Mesothelial cell of epicardium (in vitro differentiated cells): ENCODE measurements at places on chromosomes 7 and 10.

GRCh38 chr7:15778191-15778590 lies 91.7 kb upstream of the MEOX2 start:
- no peak for DNase-seq

DNA sequence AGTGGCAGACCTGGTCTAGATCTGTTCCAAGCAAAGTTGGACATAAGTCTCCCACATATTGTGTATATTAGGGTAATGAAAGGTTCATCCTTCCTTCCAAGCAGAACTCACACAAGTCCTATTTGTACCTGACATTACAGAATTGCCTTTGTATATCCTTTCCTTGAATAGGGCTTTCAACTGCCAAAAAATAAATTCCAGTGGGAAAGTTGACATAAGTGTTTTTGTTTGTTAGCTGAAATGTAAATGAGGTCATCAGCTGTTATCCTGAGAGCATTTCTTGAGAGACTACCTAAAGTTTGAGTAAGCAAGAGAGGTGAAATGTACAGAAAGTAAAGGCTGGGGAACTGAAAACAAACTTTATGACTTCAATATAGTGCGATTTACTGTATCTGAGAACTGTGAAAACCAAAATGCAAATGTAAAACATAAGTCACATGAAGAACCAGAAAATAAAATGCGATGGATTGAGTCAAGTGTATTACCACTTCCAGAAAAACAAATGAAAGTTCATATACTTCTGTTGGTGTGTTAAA lies 527.3 kb upstream of the SEMA3D start:
- DNase-seq, result no peak

GRCh38 chr10:132593900-132594876 lies 56.6 kb downstream of the INPP5A start:
- DNase-seq, result no peak

DNA sequence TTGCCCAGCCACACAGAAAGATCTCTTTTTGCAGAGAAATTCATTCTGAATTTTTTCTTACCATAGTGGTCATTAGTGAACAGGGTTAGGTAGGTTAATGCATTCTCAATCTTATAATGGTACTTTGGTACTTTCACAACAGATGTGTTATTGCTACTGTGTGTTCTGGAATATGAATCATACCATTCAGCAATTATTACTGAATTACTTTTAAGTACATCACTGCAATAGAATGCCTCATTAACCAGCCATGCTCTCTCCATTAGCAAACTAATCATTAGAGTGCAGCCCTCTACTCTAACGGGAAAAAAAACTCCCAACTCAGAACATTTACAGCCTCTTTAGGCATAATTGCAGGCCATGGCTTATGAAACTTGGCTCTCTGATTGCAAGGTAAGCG lies 102.1 kb downstream of the DOCK4 start:
- DNase-seq, result no peak

- DNase-seq, result no peak
Measured at GRCh38 chr10:92045641-92046106, 122.1 kb downstream of the BTAF1 start.

GRCh38 chr7:86966916-86967315 lies 92.5 kb downstream of the ELAPOR2 start:
- DNase-seq, result no peak

DNA sequence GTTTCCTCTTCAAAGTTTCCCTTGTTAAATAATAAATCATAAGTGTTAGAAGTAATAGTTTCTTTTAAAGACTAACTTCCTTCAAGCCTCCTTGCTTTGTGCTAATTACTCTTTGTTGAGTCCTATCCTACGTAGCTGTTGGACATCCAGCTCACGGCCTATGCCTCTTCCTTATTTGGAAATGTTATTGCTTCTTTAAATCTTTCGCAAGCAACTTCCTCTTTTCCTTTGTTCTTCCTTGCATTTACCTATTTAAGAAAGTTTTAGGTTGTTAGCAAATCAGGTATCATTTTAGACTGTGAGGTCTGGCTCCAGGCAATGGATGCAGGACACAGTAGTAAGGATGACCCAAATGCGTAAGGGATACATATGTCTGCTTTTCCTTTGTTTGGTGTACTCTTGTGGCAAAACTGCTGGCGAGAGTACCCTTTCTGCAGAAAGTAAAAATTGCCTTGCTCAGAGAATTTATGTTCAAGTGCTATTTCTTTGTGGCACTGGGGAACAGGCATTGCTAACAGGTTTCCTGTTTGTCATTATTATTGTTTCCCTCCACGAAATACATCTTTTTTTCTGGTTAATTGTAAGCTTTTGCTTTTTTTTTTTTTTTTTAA lies 110.5 kb downstream of the DYNC2I1 start:
- DNase-seq, result no peak

DNA sequence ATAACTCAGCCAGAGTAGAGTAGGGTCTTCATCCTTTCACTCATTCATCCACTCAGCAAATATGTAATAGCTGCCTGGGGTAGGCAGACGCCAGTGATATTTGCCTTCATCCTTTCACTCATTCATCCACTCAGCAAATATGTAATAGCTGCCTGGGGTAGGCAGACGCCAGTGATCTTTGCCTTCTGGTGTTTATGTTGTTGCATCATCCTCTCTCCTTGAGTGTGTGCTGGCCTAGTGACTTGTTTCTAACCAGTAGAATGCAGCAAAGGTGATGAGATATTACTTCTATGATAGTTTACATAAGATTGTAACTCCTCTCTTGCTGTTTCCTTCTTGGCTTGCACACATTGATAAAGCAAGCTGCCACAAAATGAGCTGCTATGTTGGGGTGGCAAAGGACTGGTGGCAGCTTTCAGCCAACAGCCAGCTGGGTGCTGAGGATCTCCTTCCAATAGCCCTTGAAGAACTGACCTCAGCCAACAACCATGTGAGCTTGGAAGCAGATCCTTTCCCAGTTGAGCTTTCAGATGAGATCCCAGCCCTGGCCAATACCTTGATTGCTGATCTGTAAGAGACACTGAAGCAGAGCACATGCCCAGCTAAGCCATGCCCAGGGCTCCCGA lies 23.2 kb upstream of the MTPN start:
- DNase-seq, result no peak

DNA sequence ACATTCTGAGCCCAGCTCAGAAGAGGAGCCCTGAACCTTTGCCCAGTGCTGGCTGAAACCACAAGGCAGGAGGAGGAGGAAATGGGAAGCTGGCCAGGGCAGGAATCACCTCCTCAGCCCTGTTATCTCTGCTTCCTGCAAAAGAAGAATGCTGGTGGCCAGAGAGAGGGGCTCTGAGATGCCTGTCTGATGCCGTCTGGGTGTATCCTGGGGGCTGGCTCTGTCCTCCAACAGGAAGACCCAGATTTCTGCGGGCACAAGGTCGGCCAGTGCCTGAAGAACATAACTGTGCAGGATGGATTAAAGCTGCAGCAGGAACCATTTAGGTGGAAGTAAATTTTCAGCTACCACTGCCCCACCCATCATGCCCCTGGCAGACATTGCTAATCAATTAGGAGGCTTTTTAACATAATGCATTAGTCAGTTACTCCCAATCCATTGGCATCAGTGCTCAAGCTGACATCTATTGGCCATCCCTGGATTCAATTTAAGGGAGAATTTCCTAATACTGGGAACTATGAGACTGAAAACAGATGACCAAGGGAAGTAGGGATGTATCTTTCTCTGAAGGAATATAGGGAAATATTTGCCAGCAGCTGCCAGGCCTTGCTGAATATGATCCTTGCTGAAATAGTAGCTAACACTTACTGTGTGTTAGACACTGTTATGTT lies 67.7 kb downstream of the COL13A1 start:
- DNase-seq, result no peak

DNA sequence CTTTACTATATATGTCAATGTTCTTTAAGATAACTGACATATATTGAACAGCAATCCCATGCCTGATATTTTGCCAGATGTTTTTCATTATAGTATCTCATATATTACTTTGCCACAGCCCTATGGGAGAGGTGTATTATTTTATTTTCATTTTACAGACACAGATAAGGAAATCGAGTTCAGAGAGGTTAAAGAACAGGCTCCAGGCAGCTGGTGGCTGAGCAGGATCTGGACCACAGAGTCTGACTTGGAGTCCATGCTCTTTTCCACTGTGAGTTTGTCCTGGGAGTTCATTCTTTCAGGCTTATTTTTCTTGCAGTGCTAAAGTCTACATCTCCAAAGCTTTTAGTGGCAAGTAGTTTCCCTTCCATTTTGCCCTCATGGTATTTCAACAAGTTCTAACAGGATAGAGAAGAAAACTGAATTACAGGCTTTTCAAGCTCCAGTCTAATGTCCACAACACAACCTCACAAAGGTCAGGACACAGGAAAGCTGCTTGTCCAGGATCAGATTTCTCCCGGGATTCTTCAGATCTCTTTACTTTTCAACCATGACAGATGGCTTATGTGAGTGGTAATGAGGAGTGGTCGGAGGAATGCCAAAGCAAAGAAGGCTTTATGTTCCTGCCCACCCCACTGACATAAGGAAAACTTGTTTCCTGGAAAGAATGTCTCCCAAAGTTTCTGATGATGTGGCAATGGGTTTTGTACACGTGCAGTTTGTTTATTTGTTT lies 13.1 kb upstream of the SLC35B4 start:
- DNase-seq, result no peak

- no peak for DNase-seq
Measured at GRCh38 chr10:37701781-37702493, 155.5 kb downstream of the ZNF248 start.

- DNase-seq, result no peak
Measured at GRCh38 chr7:73717991-73718405, 1.5 kb downstream of the STX1A start.

DNA sequence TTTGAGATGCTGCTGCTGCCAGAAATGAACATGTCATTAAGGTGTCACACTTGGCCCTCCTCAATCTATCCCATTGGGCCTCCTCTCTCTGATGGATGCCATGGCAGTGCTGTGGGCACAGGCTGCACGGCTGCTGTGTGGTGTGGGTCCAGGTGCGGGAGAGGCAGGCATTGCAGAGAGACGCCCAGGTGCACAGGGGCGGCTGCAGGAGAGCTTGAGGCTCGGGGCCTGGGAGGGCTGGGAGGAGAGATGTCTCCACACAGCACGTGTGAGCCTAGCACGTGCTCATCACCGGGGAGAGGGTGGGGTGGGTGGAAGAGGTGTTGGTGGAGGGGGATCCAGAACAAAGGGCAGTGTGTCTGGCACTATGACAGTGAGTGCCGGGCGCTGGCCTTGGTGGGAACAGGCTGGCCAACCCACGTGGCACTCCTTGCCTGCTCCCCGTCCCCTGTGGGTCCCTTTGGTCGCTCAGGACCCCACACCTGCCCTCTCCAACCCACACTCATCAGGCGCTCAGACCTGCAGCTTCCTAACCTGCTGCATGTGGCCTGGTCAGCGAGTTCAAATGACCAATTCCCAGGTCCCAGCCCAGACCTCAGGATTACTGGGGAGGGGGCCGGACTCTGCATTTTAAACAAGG lies 39.9 kb upstream of the BNIP3 start:
- no peak for DNase-seq

- DNase-seq, result no peak
Measured at GRCh38 chr10:80281292-80281691, 8.2 kb downstream of the MAT1A start.

DNA sequence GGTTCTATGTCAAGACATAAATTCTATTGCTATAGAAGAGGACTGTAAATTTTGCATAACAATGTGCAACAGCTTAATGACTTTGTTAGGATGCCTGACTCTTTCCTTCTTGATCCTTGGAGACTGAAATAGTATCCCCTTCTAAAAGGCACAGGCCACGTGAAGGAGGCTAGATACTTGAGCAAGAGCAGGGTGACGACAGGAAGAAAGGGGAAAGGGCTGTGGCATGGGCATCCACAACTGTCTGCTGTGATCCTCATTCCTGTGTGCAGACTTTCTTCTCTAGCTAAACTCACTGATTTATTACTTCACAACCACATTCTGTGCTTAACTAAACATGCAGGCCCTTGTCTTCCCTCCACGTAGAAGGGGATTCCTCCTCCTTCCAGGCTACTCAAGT lies 1111.8 kb upstream of the C7orf33 start:
- no peak for DNase-seq

- DNase-seq, result no peak
Measured at GRCh38 chr10:128751284-128751683, 625.1 kb upstream of the MKI67 start.

- DNase-seq, result no peak
Measured at GRCh38 chr7:2858621-2859020, 14.5 kb upstream of the GNA12 start.

DNA sequence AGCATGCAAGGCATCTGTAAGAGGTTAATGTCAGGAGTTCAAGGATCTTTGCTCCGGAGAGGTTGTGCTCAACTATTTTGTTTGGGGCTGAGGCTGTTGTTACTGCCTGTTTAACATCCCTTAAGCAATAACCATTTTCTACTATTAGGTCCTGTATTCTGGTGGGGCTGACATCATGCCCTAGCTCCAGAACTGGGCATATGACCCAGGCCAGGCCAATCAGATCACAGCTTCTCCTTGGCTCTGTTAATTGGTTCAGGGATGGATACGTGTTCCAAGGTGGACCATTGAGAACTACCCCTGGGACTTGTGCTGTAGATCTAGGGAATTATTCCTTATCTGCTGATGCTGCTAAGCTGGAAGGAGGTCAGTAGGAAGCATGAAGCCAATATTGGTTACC lies 67.0 kb downstream of the SYPL1 start:
- DNase-seq, result no peak
